Suppressor macrophage (primary cell): ENCODE measurements at places on chromosomes 5 and 9.
A peak's percentile ranks its signal among the peaks of the same experiment; 100 is the strongest.

DNA sequence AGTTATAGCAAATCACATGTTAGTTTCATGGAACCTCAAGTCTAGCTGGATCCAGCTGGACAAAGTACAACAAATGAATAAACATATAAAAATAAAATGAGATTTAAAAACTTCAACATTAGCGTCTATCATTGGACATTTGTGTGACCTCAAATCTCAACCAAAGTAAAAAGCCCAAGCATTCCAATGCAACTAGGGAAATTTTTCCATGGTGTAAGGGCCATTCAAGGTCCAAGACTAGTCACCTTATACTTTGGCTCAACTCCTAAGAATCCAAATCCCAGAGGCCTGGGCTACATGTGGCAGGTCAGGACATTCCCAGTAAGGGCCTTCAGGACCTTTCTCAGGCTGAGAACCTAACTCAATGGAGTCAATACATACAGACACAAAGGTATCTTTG is 137.4 kb upstream of the DMAC1 start:
- no peak for DNase-seq

DNA sequence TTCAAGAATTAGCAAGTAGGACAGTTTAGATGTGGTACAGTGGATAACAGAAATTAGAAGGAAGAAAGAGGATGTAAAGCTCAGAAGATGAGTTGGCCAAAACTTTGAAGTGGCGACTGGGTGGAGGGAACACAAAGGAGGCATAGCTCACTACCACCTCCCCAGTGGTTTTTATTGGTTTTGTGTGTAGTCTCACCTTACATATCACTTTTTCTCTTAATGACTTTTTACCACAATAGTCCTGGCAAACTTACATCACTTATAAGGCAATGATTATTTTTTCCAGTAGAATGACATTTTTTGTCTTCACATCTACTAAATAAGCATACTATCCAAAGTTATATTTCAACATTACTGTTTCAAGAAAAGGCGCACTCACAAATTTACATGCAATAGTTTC is 49.2 kb upstream of the FBN2 start:
- DNase-seq: no peak

- DNase-seq: peak; percentile 17
Observed at GRCh38 chr5:130762031-130762430, 403.0 kb downstream of the HINT1 start.

- DNase-seq: no peak
Observed at GRCh38 chr9:93177676-93178075, 6.3 kb upstream of the WNK2 start.

GRCh38 chr9:34830068-34830467 is 120.1 kb upstream of the CCL21 start:
- DNase-seq: no peak

- no peak for DNase-seq
Observed at GRCh38 chr5:15388866-15389265, 111.1 kb upstream of the FBXL7 start.

GRCh38 chr5:131475541-131475941 is 159.5 kb downstream of the RAPGEF6 start:
- no peak for DNase-seq

DNA sequence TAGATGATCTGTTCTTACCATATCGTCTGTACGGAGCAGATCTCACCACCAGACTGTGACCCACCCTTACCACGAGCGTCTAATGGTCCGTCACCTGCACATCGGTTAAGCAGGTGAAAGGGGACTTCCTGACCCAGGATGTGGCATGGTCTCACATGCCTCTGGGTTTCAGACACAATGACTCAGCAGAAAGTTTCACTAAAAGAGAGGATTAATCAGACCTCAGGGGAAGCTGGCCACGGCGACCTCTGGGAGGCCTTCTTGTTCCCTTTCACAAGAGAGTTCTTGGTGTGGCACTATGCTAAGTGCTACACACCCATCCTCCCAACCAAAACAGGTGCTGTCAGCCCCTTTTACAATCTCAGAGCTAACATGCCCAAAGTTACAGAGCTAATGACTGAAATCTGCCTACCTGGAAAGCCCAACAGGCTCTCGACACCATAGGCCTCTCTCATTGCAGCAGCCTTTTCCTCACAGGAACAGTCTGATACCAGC is 41.6 kb downstream of the ADAMTS12 start:
- peak; percentile 6 for DNase-seq

GRCh38 chr9:113350107-113350661 is 843 bp downstream of the BSPRY start:
- DNase-seq: peak; percentile 20

- no peak for DNase-seq
Observed at GRCh38 chr5:140923601-140924000, 2.5 kb upstream of the PCDHAC1 start.

DNA sequence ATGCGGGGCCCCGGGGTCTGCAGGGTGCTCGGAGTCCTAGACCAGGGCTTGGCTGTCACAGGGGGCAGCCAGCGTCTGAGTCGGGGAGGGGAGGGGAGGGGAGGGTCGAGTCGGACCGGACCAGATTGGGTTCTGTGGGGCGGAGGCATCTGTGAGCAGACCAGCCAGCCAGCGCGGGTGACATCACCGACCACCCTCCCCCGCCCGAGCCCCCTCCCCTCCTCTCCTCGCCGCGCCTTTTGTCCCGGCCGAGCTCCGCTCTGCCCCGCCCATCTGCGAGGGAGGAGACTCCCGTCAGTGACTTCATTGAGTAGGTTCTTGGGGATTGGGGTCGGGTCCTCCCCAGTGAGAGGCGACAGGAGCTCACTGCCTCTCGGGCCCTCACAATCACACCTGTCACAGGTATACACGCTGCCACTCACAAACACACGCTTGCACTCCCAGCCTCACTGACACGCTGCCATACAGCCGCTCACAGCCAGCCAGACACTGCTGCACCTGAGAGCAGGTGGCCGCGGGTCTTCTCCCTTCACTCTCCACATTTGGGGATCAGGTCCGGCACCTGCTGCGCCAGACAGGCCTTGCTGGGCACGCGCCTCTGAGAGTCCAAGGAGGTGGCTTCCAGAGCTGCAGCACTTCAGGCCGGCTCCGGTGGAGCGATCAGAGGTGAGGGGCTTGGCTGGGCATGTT is 546 bp downstream of the DNAJB5 start:
- peak; percentile 67 for DNase-seq

- DNase-seq: no peak
Observed at GRCh38 chr5:148541054-148541835, 113.1 kb downstream of the HTR4 start.

GRCh38 chr5:162209005-162209605 is 141.5 kb downstream of the GABRG2 start:
- DNase-seq: peak; percentile 69

DNA sequence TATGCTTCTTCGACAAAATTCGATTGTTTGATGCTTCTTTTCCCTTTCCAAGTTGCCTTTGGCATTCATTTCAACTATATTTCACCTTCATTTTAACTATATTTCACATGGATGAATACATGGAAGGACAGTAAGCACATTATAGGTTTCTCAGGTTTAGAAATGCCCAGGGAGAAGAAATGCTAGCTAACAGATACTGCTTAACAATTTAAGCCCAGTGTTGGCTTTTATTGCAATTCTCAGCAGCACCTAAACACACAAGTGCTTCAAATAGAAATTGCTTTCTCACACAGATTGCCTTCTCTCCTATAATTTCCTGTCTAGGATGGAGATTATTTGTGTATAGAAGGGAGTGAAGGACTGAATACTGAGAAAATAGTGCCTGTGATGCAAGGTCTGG is 30.2 kb upstream of the SMC5 start:
- DNase-seq: no peak

GRCh38 chr5:50583621-50584020 is 82.8 kb upstream of the PARP8 start:
- DNase-seq: no peak

DNA sequence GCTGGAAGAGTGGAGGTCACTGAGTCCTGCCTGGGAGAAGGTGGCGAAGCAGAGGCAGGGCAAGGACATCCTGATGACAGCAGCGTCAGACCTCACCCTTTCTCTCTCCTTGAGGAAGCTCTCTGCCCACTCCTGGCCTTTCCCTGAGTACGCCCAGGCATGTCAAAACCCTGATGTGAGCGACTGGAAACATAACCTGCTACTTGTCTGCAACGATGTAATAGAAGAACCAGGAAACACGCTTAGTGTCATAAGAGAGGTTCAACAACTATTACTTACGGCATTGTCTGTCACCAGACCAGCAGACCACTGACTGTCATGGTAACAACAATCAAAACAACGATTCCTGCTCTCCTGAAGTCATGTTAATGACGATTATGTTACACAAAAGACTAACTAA is 152.4 kb downstream of the ACTL7B start:
- no peak for DNase-seq

DNA sequence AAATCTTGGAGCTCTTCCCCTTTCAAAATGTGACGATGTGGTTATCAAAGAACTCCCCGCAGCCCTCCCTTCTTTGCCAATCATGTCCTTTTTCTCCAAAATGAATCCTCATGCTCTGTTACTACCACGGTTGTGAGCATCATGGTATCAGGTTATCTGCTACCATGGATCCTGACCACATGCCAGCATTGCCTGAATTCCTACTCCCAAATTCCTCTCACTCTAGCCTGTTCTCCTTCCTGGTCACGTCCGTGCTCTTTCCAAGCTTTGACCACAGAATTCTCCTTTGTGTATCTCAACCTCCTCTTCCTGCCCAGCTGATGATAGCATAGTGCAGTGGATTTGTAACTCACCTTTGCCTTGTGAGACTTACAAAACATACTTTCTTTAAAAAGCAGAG is 59.5 kb upstream of the FBXL7 start:
- DNase-seq: no peak

- DNase-seq: no peak
Observed at GRCh38 chr5:160349249-160349934, 21.0 kb downstream of the C1QTNF2 start.

DNA sequence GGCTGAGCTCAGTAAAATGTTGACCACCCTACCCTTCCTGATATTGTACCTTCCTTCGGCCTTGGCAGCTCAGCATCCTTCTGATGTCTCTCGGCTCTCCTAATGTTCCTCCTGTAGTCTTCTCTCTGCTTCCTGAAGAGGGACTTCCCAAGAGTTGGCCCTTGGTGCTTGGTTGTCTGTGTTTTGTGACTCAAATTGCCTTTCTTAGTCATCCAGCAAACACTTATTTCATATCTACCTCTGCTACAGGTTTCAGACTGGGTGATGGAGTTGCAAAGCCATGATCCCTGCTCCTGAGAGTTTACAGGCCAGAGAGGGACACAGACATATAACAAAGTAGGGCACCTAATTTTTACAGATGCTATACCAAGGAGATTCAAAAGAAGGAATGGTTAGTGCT is 70.1 kb downstream of the SV2C start:
- no peak for DNase-seq
